ENCODE measurements at places on chromosomes 5 and 9.

- DNase-seq = no peak
Measured at GRCh38 chr9:16633794-16634193, 236.7 kb downstream of the BNC2 start.

DNA sequence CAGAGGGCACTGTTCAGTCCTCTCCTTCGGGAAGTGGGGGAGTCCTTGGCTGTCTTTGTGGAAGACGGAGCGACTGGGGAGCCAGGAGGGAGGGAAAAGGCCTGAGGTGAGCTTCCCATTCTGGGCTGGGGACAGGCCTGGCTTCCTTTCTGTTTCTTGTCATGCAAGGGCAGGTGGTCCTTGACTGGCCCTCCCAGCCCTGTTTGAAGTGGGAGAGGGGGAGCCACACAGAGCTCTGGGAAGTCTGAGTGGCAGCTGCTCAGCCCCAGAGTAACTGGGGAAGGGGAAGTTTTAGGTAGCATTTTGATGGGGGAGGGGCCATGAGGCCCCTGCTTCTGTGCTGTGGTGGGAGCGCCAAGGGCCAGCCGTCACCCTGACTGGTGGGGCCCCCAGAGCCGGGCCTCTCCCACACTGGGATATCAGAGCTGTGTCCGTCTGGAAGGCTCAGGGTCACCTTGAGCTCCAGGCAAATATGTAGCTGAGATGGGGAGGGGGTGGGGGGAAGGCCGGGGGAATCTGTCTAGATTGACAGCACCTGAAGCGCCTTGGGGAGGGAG is 6.5 kb downstream of the UNC5A start:
- DNase-seq = no peak

GRCh38 chr5:15483351-15484097 is 16.5 kb upstream of the FBXL7 start:
- no peak for DNase-seq

- DNase-seq = no peak
Measured at GRCh38 chr5:14977058-14977685, 105.6 kb upstream of the ANKH start.

DNA sequence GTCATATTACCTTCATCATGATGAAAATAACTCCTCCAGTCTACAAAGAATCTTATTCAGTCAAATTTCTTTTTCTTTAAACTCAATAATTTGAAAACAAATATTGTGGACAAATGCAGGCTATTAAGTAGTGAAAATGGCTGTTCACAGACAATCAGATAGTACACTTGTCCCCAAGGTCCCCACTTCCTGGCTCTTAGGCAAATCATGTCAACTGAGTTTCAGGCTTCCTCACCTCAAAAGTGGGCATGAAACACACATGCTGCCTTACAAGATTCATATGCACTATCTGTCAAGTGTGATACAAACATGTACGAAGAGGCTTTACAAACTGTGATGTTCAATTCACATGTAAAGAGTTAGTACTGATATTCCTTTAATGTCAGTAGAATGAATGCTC is 385.2 kb upstream of the SEMA6A start:
- no peak for DNase-seq
